ENCODE measurements at places on chromosomes 12 and 14. TPM values are rescaled to one million over a fixed set of nuclear protein-coding genes. Genes with fewer than 3 reads are reported as not detected.

PAH gene
- not detected for total RNA-seq

MANSC1 gene
- 0.83 TPM for total RNA-seq

KRT6C gene
- total RNA-seq: not detected

FAM222A gene
- 1.4 TPM for total RNA-seq

CCDC175 gene
- total RNA-seq: not detected

RNASE3 gene
- total RNA-seq: not detected

RERGL gene
- not detected for total RNA-seq

SLC5A8 gene
- not detected for total RNA-seq

FOXM1 gene
- total RNA-seq: 1.2 TPM

AMIGO2 gene
- total RNA-seq: 13.4 TPM

ALG10B gene
- 16.5 TPM for total RNA-seq

TUNAR gene
- total RNA-seq: not detected

SPX gene
- 0.62 TPM for total RNA-seq

PPP2R5C gene
- 266 TPM for total RNA-seq

PPTC7 gene
- total RNA-seq: 43.8 TPM

SYT10 gene
- not detected for total RNA-seq

IGFBP6 gene
- not detected for total RNA-seq

USP44 gene
- 11.0 TPM for total RNA-seq

C12orf54 gene
- total RNA-seq: not detected
